ENCODE measurements at places on chromosomes 5 and 9. TPM values are rescaled to one million over a fixed set of nuclear protein-coding genes. Genes with fewer than 3 reads are reported as not detected.

- no peak for DNase-seq
Observed at GRCh38 chr5:4005335-4005734, 409.7 kb downstream of the IRX1 start.

DNA sequence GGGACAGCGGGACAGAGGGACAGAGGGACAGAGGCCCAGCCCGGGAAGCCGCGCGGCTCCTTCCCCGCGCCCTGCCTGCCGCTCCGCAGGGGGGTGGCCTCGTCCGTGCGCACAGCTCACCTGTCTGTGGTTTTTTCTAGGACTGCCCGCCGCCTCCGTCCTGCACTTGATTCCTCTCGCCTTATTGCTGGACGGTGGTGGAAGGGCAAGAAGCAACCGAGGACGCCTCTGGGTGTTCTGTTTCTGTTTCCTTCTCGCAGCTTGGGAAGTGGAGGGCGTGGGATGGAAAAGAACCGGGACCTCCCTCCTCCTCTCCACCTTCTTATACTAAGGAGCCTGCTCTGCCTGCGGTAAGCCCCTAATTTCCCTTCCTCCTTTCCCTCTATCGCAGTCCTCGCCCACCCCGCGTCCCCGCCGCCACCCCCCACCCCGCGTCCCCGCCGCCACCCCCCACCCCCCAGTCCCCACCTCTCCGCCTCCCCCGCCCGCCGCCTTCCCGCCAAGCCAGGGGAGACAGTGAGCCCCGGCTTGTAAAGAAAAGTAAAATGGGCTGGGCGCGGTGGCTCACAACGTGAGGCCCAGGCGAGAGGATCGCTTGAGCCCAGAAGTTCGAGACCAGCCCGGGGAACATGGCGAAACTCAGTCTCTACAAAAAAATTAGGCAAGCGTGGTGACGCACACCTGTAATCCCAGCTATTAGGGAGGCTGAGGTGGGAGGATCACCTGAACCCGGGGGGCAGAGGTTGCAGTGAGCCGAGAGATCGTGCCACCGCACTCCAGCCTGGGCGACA lies 9.6 kb upstream of the FLT4 start:
- no peak for DNase-seq

- no peak for DNase-seq
Observed at GRCh38 chr5:111364992-111365391, 140.8 kb downstream of the CAMK4 start.

Gene RAD1
- 55.8 TPM for total RNA-seq

Gene GPR150
- 0.52 TPM for total RNA-seq
